Urinary bladder (tissue), 4 donors: ENCODE measurements at places on chromosomes 2 and 18. TPM values are rescaled to one million over a fixed set of nuclear protein-coding genes. Genes with fewer than 3 reads are reported as not detected.

GAD1 gene
- 0.85 TPM for total RNA-seq

GCG gene
- total RNA-seq: not detected

CFC1 gene
- total RNA-seq: not detected

NR4A2 gene
- 2.9 TPM for total RNA-seq

ITGB6 gene
- total RNA-seq: 25.2 TPM

GPR39 gene
- 3.2 TPM for total RNA-seq

SH3RF3 gene
- total RNA-seq: 3.6 TPM
